GM13977 (cell line): ENCODE measurements at places on chromosomes 3 and 15.

- DNase-seq: no peak
Observed at GRCh38 chr3:51773529-51774056, 5.4 kb downstream of the IQCF6 start.

GRCh38 chr3:141941093-141941492 is 64.7 kb downstream of the ATP1B3 start:
- no peak for DNase-seq

DNA sequence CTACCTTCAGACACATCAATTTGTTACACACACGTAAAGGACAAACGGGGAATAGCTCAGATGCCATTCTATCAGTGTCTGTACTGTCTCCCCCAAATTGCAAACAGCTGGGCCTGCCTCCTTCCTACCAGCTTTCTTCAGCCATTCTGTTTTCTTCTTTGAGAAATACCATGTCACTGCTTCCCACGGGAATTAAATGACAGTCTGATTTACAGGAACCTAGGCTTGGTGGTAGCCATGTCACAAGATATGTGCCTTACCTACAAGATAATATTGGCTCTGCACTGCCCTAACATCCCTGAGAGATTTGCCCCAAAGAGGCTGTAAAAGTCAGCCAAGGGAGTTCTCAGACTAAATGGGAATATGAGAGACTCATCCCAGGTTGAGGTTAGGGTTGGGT is 308.3 kb downstream of the LRTM1 start:
- no peak for DNase-seq

GRCh38 chr3:74676-75243 is 121.8 kb upstream of the CHL1 start:
- DNase-seq: no peak

GRCh38 chr3:167843481-167843880 is 108.0 kb downstream of the SERPINI1 start:
- DNase-seq: no peak

DNA sequence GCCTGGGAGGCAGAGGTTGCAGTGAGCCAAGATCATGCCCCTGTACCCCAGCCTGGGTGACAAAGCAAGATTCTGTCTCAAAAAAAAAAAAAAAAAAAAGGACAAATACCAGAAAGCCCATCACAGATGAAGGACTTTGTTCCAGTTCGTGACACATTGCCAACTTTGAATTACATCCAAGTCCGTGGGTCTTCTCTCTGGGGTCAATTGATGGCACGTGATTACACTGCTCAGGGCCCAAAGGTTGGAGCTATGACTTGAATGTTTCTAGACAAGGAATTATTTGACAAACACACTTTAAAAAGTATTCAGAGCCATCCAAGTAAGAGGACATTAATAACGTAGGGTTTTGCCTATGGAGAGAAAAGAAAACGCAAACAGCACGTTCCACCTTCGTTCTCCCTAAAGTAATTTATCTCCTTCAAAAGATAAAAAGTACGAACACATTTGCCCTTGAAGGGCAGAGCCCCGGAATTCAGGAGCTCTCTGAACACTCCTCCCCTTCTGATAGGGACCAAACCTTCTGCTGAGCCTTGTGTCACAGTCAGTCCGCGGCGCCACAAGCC is 31.3 kb upstream of the ST3GAL6 start:
- peak; percentile 64 for DNase-seq

DNA sequence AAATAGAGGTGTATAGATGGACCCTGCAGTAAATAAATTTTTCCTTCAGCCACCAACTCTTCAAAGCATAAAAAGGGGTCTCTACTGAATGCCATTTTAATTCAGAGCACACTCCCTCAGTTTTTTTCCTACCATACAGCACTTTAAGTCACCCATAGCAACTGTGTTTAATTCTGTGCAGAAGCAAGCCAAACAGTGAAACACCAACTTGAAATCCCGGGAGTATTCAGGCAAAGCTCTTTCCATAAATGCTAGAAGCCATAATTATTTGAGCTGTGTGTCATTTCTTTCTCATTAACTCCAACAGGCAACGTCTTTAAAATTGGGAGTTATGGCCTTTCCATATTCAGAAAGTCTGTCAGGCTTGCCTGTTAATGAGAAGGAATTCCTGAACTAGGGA is 562.1 kb downstream of the GRM7 start:
- DNase-seq: no peak

DNA sequence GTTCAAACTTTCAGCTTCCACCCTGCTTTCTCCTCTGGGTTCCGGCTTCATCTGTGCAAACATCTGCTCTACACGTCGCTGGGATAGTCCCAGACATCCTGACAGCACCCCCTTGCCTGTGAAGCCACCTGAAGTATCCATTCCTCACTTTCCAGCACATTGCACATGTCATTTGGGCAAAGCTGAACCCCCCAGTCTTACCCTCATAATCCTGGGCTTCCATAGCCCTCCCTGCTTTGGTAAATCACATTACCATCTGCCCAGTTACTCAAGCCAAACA is 42.5 kb downstream of the STARD5 start:
- DNase-seq: no peak

DNA sequence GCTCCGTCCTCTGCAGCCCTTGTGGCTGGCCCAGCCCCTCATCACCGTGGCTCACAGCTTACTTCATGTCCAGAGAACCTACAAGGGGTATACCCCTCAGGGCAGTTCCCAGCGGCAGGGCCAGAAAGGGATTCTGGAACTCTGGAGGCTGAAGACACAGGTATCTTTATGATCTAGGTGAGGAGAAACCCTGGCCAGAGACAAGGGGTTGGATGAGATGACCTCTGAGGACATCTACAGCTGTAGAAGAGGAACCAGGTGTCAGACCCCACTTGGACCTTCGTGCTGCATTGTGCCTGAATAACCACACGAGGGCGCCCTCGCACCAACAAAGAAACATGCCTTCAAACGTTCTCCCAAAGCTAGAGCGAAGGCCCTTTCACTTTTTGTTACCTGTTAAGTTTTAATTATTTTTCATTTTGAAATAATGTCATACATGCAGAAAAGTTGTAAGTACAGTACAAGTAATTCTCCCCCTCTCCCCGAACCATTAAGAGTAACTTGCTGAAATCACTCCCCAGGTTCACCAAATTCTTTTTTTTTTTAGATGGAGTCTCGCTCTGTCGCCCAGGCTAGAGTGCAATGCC is 118.7 kb upstream of the SMAD3 start:
- peak; percentile 85 for DNase-seq

DNA sequence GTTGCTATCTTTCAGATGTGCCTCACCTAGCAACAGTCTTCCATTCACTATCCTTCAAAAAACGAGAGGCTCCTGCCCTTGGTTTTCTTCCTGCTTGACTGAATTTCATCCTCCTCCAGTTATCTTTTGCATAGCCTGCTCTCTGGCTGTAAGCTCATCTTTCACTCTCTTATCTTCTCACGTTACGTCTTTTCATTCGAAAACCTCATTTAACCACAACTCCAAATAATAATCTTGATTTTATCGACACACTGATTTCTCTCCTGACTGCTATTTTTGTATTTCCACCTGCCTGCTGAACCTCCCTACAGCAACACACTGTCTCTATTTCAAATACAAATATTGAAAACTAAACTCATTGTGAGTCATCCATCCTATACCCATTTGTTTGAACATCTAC is 230.7 kb upstream of the TMC3 start:
- no peak for DNase-seq

DNA sequence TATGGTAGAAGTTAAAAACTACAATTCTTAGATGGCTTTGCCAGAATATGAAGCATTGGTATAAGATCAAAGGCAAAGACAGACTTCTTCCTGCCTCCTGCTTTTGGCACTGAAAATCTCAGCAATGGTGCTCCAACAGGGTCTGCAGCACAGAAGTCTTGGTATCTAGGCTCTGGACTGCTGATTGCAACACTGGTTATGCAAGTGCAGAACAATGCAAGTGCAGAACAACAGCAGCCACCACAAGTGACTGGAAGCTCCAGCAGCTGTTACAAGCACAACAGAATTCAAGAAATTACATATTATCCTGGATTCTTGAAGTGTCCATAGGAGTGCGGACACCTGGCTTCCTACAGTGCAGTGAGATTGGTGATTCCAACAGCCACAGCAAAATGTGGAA is 33.7 kb downstream of the ZBTB20 start:
- no peak for DNase-seq

- no peak for DNase-seq
Observed at GRCh38 chr3:135229018-135229495, 434.0 kb downstream of the EPHB1 start.

DNA sequence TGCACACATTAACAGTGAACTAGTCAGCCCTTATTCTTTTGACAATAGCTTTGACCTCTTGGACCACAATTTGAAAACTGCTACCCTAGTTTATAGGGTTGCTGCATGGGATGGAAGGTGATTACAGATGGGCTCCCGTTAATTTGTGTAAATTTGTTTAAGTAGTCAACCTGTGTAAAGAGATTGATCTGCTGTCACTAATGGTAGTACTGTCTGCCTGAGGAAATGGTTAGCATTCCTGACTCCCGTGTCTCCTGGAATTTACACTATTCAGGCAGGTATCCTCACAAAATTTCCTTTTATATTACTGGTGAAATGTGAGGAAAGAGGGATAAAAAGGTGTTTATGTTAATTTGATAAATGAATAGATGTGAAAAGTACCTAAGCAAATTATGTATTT is 15.3 kb upstream of the EBLN2 start:
- DNase-seq: no peak

- DNase-seq: no peak
Observed at GRCh38 chr15:45333550-45333949, 44.8 kb downstream of the GATM start.

GRCh38 chr3:186520957-186521842 is 23.0 kb downstream of the CRYGS start:
- peak; percentile 36 for DNase-seq

DNA sequence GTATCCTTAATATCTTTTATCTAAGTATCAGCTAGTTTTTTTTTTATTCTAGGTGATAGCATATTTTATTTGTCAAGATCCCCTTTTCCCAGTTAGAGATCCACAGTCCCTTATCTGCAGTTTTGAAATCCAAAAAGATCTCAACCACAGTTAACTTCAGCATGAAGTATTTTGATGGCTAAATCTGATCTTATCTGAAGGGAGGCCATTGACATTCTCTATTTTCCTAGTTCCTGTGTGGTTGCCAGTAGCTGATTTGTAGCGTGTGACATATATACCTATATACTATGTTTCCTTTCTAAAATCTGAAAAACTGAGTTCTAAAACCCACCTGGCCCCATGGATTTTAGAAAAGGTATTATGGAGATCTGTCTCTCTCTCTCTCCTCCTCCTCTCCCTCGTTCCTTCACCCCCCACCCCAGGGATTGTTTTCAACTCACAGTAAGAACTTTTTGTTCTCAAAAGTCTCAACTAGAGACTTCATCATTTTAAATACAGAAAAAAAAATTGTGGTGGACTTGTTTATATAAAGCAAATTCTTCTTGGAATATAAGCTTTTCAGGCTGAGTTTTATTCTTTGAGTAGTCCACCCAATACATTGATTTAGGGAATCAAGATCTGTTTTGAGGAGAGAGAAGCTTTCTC is 12.3 kb downstream of the TCF12 start:
- DNase-seq: no peak

DNA sequence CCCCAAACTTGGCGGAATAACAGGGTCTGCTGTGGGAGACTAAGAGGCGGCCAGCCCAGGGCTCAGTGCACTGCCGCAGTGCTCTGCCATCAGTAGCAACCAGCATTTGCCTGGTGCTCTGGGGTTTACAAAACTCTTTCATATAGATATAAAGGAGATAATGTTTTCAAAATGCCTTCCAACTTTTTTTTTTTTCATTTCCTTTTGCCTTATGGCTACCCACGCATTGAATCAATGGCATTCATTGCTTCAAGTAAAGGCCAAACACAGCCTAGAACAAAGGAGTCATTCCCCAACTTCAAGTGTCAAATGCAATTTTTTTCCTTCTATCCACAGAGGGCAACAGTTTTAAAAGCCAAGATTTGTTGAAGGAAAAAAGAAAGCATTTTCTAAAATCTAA is 11.6 kb upstream of the SLC24A5 start:
- no peak for DNase-seq

- DNase-seq: no peak
Observed at GRCh38 chr3:39121621-39122020, 14.1 kb downstream of the TTC21A start.

- DNase-seq: no peak
Observed at GRCh38 chr3:81251096-81251495, 510.3 kb downstream of the GBE1 start.

DNA sequence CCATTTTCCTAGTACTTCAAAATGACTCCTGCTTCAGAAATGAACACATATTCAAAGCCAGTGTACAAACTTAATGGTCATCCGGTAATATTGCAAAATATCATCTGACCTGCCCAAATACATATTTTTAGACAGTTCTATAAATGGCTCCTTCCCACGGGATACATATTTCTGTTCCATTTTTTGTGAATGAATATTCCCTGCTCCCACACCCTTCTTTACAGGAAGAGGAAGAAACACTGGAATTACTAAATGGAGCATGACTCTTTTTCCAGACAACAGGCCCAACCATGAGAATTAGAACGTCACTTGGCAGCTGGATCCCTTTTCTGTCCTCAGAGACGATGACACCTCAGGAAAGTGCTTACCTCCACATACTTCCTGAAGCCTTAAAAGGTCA is 38.0 kb upstream of the CBLB start:
- no peak for DNase-seq

GRCh38 chr3:186471771-186472170 is 72.4 kb downstream of the CRYGS start:
- DNase-seq: no peak

- no peak for DNase-seq
Observed at GRCh38 chr3:24287755-24288450, 206.7 kb downstream of the THRB start.
